ENCODE measurements at places on chromosomes 3 and 15.

GRCh38 chr3:43203022-43203421, 83.3 kb upstream of the SNRK start:
- no peak for DNase-seq

GRCh38 chr3:52917044-52917443, 19.7 kb upstream of the STIMATE start:
- DNase-seq: no peak

- DNase-seq: no peak
Measured at GRCh38 chr3:186814100-186814499, 7.8 kb upstream of the RFC4 start.

GRCh38 chr15:25829073-25829472, 34.1 kb downstream of the ATP10A start:
- DNase-seq: no peak

DNA sequence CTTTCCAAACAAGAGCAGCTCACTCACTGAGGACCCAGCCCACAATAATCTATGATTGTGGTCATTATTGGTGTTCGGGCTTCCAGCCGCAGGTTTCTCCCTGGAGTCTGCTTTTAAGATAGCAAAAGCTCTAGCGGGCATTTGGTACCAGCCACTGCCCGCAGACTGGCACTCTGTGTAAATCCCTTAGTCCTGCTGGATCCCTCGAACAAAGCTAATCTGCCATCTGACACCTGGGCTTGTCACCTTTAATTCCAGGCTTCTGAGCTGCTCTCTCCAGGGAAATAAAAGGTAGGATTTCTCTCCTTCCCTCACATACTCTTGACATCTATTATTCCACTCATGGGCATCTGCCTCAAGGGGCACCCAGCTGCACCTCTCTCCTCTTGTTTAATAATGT, 158.7 kb downstream of the PDCD6IP start:
- DNase-seq: no peak

DNA sequence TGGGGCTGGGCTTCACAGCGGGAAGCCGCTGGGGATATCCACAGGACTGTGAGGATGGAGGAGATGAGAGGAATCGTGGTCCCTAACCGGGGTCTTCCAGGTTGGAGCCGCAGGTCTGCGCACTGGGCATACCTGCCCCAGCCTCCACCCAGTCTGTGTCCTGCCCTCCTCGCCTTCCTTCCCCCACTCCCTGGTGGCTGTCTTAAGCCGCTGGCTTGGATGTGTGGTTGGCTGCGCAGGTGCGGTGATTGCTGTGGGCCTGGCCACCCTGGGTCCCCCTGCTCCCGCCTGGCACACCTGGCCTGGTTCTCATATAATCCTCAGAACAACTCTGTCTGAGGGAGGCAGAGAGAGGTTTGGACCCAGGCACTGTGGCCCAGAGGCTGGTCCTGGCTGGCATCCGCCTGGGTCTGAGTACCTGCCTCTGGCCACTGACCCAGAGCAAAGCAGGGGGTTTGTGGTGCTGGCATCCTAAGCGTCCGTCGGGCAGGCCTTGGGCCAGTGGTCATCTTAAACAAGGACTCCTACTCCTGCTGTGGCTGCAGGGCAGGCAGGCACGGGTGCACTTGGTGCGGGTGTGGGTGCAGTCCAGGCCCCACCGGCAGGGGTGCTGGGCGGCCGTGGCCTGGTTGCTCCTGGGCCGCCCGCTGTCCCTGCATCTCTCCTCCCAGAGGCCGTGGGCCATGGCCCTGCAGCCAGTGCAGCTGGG, 18.7 kb downstream of the PLXNA1 start:
- DNase-seq: no peak

DNA sequence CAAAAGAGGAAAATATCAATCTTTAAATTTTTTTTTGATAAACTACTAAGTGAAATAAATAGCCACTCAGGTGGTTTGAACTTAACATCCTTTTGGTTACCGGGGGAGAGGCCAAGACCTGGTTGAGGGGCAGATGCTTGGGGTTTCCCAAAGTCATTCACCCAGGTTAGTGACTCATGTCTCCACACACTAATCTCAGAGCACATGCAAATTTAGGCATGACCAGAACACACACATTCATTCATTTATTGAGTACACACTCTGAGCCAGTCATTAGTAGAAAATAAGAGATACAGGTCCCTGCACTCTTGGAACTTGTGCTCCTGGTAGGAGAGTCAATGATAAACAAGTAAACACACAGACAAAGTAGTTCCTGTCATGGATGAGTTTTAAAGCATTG, 7.3 kb downstream of the ILDR1 start:
- DNase-seq: no peak

DNA sequence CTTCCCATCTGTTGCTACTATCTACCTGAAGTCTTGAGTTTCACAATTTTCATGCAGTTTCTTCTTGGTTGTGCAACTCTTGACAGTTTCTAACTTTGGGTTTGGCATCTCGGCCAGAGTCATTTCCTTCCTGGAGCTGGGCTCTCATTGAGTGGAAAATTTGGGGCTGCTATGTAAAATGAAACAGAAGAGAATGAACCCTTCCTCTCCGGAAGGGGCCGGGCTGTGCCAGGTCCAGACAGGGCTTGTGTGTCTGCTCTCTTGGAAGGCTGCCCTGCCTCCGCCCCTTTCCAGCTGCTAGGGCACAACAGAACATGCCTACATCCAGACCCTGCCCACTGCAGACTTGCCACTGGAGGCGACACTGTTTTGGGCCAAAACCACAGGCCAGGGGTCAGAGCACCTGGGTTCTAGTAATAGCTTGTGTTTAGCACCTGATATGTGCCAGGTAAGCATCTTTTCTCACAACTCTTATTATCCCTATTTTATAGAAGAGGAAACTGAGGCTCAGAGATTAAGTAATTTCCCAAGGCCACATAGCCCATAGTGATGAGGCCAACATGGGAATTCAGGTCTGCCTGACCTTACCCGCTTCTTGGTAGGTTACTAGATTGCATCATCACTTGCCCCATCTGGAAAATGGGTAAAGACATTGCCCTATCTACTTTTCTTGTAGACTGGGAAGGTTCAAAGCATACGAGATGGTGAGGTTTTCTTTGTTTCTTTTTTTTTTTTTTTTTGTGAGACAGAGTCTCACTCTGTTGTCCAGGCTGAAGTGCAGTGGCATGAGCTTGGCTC, 25.0 kb downstream of the IRAK2 start:
- DNase-seq: peak; percentile 97

DNA sequence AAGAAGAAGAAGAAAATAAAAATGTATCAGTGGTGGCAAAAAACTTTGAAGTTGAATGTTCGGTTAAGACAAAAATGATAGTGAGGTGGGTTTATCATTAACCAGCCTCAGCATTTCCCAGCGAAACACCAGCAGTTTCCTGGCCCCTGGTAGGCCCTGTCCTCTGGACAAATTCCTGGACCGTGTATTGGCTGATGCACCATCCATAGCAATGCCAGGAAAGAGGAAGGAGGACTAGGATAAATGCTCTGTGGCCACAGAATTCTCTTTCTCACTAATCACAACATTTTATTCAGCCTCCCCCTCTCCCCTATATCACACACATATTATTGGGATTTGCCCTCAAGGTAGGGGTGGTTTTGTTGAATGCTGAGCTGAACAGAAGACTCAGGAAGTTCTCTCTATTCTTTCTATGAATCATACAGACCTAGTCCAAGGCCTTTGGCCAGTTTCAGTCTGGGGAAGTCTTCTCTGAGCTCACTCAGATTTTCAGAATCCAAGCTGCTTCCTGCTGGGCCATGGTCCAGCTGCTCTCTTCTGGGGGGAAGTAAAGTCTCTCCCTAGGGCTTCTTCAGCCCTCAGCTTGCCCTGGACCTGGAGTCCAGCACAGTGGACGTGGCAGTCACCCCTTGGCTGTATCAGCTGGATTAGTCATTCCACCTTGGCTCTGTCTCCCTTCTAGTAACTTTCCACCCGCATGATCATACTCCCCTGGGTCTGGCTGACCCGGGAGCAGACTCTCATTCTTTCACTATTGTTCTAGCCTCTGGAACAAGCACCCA, 27.6 kb downstream of the SLC28A1 start:
- peak; percentile 85 for DNase-seq

- DNase-seq: no peak
Measured at GRCh38 chr15:36954486-36954885, 145.9 kb downstream of the MEIS2 start.

DNA sequence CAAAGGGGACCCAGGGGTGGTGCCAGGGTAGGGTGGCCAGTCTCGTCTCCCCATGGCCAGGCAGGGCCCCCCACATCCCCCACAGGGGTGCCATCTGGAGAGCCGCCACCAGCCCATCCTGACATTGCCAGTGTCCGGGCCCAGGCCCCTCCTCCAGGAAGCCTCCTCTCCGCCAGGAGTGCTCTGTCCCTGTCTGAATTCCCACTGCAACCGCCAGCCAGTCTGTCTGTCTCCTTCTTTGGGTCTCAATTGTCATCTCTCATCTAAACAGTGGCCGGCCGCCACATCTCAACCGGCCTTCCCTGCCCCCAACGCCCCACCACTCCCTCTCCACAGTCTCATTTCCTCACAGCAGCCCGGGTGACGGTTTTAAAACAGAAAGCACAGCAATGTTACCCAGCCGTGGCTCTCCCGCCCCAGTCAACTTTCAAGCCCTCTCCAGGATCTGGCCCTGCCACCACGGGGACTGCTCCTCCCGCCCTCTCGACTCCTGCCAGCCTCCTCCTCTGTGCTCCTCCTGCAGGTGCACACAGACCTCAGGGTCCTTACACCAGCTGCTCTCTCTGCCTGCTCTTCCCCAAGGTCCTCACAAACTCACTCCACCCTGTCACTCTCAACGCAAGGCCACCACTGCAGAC, 57.0 kb downstream of the IQSEC1 start:
- peak; percentile 39 for DNase-seq

DNA sequence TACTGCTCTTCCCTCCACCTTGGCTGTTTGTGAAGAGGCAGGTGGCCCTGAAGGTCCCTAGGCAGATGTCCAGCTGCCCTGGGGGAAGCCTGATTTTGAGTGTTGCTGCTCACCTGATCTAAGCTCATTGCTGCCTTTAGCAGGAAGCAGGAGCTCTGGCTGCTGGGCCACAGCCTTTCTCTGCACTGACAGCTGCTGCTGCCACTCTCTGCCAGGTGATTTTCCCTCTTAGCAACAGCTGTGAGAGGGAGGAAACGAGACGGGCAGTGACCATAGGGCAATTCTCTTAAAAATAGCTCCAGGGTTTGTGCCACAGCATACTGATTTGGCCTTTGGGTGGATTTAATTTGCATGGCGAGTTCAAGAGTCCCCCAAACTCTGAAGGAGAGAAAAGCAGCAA, 415.8 kb upstream of the SEMA6D start:
- no peak for DNase-seq

DNA sequence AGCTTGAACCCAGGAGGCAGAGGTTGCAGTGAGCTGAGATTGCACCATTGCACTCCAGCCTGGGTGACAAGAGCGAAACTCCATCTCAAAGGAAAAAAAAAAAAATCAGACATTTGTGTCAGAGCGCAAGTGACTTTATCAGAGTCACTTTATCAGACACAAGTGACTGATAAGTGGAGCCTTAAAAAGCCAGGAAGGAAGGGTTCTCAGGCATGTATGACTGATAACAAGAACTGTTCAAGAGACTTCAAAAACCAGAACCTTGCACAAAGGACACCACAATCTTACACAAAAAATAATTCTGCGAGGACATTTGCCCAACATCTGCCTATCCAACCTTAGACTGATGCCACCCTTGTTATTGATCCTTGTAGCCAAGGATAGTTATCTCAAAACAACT, 13.3 kb upstream of the CFAP44 start:
- no peak for DNase-seq

GRCh38 chr3:151371526-151371925, 13.0 kb downstream of the P2RY12 start:
- no peak for DNase-seq

DNA sequence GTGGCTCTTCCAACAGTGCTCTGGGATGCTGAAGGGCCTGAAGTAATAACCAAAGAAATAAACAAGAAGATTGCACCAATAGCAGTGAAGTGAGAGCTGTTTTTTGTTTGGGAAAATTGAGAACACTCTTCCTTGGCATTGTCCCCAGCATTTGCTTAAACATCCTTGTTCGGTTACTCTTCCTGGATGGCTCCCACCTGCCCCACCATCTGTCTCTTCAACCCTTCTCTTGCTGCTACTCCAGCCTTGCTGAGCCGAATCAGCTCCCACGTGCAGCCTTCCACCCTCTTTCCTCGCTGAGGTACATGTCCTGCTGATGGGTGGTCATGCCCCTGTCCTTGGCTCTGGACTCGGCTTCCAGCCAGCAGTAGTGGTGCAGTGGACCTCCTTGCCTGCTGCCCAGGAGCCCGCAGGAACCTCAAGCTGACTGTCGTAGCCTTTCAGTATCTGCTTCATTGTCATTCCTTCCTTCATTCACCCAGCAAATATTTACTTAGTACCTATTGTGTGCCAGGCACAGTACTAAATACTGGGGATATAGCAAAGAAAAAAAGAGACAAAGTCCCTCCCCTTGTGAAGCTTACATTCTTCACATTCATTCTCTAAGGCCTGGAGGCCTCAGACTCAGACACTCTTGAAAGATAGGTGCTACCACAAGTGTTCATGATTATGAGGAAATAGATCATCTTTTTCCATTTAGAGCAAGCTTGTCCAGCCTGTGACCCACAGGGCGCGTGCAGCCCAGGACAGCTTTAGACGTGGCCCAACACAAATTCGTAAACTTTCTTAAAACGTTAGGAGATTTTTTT, 17.1 kb upstream of the VILL start:
- DNase-seq: no peak

- no peak for DNase-seq
Measured at GRCh38 chr3:25540273-25540672, 112.2 kb downstream of the RARB start.

DNA sequence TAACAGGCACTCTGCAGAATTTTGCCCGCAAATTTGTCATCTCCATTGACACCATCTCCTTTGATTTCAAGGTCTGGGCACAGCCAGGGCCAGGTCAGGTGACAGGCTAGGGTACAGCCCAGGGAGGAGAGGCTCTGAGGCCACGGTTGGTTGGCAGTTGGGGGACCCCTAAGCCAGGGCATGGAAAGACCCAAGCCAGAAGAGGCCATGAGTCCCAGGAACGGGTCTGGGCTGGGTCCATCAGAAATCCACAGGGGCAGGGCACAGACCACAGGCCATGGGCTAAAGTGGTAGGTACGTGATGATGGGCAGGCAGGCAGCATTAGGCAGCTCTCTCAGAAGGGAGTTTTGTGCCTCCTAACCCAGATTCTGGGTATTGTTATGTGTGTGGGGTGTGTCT, 45.8 kb downstream of the SEMA3G start:
- DNase-seq: no peak

DNA sequence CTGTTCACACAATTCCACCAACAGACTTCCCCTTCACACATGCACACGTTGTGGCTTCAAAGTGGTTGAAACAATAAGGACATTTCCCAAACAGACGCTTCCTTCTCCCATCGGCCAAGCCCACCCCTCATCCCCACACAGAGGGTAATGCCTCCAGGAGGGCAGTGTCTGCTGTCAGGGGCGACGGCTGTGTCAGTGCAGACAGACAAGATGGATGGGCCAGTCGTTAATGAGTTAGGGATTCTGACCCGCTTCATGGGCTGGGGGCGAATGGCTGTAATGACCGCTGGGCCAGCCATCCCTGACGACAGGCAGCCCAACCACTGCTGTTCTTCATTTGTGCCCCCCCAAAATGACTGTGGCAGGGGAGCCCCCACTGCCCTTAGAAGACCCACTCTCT, 20.2 kb upstream of the SKIC8 start:
- no peak for DNase-seq

GRCh38 chr3:18019161-18019495, 276.7 kb upstream of the TBC1D5 start:
- DNase-seq: no peak

Data from globus pallidus (tissue), 1 donor.